ENCODE measurements at places on chromosomes 6 and 20.

DNA sequence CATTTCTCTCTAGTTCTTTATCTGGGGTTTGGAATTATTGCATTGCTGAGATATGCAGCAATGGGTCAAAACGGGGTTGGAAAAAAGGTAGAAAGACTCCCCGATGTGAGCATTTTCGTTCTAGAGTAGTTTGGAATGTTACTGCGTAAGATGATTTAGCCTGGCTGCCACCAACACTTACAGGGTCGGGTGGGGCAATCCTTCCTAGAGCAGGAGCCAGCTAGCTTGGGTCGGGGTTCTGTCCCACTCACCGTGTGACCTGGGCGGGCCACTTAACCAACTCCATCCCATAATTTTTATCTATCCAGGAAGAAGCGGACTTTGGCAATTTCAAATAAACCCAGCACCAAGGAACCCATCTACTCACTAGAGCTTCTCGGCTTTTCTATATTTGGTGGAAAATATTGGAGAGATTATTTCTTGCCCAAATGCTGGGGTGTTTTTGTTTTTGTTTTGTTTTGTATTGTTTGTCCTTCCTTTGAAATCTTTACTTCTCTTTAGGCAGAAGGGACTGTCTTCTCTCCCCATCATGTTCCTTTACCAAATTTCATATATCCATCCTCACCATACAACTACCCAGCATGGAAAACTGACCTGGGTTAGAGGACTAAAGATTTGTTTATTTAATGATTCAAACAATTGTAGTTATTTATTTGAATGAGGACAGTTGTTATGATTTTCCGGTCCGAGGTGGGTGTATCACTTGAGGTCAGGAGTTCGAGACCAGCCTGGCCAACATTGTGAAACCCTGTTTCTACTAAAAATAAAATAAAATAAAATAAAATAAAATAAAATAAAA, 72.4 kb downstream of the GPX5 start:
- DNase-seq: no peak

DNA sequence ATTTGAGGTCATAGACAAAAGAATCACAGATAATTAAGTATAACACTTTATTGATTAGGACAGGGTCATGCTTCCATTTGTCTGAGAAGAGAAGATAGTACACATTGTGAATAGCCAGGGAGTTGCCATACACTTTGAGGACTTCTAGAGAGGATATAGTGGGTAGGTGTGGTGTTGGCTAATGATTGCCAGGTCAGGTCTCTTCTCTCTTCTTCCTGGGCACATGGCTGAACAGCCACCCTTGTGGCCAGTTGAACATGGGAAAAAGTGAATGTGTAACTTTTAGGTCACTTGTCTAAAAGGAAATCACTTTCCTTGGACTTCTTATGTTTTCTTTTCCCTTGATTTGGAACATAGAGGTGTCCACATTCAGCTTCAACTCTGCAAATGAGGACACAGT, 772.1 kb upstream of the MAP3K7 start:
- DNase-seq: no peak

GRCh38 chr6:84707171-84707570, 57.2 kb downstream of the TBX18 start:
- no peak for DNase-seq

DNA sequence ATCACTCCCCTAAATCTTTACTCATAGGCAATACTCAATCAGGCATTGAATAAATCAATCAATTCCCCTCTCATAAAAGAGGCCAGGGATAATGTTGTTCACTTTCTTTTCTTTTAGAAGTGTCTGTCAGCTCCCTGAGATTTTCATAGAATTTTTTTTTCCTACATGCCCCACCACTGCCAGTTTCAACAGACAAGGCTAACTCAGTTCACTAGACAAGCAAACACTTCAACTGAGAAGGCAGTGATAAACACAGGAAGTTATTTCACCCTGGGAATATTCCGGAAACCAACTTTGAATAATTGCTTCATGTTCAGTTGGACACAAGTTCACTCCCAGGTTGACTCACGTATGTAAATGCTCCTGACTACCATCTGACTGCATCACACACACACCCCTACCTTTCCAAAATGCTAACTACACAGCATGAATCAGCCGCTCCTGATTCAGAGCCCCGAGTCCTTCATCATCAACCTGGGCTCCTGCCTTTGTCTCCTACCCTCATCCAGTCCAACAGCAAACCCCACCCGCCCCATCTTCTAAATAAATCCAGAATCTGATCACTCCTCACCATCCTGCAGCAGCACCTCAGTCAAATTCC, 143.9 kb downstream of the BCAS1 start:
- DNase-seq: no peak

- DNase-seq: peak; percentile 64
These were observed 334.1 kb upstream of the CITED2 start for GRCh38 chr6:139708337-139709199.

GRCh38 chr20:53138454-53139262, 166.5 kb downstream of the TSHZ2 start:
- no peak for DNase-seq

- peak; percentile 6 for DNase-seq
These were observed 337.1 kb upstream of the MAN1A1 start for GRCh38 chr6:119686644-119687043.

DNA sequence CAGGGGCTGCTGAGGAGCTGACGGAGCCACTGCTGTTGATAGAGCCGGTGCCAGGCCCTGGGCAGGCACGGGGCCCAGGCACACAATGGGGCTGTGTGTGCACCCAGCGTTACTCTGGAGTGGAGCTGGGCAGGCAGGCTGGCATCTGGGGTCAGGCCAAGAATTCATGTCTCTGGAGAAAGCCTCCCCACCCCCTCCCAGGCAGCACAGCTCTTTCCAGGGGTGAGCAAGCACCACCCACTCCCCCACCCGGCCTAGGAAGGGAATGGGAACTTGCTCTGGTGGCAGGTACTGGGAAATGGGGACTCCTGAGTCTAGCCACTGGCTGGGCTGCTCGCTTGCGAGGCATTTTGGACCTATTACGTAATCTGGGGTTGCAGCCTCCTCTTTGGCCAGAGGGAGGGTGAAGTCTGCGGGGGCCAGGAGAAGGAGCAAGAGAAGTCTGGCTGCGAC, 22.7 kb downstream of the TFEB start:
- no peak for DNase-seq

DNA sequence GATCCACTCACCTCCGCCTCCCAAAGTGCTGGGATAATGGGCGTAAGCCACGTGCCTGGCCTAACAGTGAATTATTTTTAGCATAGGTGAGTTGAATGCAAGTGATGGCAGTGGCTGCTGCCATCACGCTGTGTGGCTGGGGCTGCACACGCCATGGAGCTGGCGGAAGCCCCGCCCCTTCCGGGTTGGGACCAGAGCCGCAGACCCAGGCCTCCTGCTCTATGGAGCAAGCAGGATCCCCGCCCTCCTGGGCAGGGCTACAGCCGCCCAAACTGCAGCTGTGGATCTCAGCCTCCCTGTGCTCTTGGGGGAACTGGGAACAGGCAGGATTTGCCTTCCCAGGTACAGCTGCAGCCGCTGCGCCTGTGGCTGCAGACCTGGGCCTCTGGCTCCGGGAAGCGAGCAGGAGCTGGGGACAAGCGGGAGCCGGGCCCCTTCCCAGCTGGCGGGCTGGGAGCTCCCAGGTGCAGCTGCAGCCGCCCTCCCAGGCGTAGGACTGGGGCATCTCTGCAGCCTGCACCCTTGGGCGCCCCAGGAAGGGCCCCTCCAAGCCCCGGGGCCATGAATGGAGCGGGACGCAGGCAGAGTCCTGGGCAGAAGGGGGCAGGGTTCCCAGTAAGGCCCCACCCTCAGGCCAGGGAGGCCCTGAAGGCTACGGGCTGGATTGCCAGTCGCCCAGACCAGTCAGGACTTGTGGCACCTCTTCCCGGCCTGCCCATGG, 30.9 kb upstream of the SLA2 start:
- peak; percentile 33 for DNase-seq

DNA sequence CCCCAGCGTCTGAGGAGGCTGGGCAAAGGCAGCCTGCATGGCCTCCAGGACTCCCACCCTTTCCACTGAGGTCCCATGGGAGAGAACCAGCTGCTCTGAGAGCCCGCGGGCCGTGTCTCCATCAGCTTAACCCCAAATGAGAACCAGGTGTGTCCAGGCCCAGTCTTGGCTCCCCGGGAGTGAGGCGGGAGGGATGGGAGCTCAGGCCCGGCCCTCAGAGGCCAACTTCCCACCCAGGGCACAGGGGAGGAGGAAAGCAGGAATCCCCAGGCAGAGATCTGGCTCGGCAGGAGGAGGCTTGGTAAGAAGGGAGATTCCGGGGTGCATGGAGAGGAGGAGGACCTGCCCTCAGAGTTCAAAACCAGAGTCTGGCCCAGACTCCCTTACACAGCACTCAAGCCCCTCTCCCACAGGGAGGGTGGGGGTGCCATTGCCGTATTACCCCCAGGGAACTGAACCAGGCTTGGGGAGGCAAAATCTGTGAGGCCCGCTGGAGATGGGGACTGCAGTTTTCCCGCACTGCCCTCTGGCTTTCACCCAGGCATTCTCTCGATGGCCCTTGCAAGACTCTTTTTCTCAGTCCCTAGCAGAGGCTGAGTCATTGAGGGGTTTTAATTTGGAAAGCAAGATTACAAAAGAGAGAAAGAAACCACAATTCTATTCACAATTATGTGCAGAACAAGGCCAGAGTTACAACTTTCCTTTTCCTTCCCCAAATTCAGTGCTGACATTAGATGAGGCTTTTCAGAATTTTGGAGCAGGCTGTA, 17.1 kb downstream of the FOXF2 start:
- DNase-seq: no peak

- DNase-seq: peak; percentile 96
These were observed 810 bp upstream of the PRIM2 start for GRCh38 chr6:57316581-57317059.

- no peak for DNase-seq
These were observed 23.1 kb downstream of the OTOR start for GRCh38 chr20:16771213-16771612.

- DNase-seq: peak; percentile 71
These were observed 632 bp downstream of the CGAS start for GRCh38 chr6:73451223-73452106.

- DNase-seq: peak; percentile 48
These were observed 1.2 kb upstream of the TFB1M start for GRCh38 chr6:155315516-155315871.

- DNase-seq: no peak
These were observed 24.9 kb downstream of the DPPA5 start for GRCh38 chr6:73329201-73329600.

DNA sequence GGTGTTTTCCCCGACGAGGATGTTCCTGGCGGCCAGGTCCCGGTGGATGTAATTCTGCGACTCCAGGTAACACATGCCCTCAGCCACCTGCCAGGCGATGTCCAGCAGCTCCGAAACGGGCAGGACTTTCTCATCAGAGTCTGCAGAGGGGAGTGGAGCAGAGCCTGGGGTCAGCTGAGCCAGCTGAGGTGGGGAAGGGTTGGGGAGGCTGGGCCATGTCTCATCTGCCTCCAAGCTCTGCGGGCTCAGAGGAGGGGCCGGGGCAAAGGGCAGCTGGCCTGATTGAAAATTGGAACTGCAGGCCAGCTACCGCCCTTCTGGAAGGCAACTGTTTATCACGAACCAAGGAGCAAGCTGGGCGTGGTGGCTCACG, 6.4 kb downstream of the PTK6 start:
- DNase-seq: no peak

DNA sequence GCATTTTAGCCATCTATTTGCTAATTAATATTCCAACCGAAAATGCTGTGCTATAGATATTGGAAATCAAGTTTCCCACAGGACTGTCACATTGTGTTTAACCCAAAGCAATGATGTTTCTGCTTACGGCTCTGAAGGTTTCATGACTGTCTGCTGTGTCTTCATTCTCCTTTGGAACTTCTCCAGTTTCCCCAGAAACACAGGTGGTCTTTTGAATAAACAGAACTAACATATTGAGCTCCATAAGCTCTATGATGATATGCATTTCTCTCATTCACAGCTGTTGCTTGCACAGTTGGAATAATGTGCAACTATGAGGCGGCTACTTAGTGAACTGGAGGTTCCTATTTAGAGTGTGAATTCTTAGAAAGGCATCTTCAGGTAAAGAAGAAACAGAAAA, 266.0 kb upstream of the ID4 start:
- DNase-seq: no peak

DNA sequence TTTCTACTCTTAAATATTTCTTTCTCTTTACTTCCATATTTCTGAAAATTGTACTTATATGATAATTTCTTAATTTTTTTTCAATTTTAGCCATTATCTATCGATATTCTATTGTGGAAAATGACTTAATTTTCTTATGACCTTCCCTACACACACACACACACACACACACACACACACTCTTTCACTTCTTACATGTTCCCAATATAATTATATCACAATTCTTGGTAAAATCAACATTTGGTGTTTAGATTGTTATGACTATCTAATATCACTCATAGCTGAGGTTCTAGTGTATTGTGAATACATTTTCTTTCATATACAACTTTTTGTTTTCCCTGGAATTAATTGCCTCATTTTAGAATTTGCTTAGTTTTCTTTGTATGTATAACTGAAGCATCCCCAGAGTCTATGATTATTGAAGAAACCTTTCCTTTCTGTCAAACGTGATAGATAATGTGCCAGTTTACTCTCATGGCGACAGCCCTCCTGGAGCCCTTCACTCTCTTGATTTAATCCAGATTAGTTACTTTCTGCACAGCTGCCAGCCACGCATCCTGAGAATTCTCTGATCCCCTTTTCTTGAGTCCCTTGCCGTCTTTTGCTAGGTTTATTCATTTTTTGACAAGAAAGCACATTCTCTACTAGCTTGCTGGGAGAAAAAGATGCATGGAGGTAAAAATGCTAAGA, 63.4 kb downstream of the RNF182 start:
- no peak for DNase-seq

DNA sequence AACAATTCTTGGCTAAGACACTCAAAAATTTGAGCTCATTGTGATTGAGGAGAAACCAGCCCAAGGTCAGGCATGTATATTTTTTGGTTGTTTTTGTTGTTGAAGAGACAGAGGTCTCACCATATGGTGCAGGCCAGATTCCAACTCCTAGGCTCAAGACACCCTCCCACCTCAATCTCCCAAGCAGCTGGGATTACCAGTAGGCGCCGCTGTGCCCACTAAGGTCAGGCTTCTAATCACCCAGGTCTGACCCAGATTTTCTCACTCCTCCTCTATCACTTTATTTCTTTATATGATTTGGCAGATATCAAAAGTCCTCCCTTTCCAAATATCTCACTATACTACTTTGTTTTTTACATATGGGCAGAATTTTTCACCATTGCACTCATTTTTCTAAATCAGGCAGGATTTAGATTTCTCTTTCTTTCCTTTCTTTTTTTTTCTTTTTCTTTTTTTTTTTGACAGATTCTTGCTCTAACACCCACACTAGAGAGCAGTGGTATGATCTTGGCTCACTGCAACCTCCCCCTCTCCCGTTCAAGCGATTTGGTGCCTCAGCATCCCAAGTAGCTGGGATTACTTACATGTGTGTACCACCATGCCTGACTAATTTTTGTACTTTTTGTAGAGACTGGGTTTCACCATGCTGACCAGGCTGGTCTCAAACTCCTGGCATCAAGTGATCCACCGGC, 1.7 kb upstream of the C6orf141 start:
- DNase-seq: no peak

- DNase-seq: no peak
These were observed 22.8 kb upstream of the LRRC1 start for GRCh38 chr6:53771785-53772624.

DNA sequence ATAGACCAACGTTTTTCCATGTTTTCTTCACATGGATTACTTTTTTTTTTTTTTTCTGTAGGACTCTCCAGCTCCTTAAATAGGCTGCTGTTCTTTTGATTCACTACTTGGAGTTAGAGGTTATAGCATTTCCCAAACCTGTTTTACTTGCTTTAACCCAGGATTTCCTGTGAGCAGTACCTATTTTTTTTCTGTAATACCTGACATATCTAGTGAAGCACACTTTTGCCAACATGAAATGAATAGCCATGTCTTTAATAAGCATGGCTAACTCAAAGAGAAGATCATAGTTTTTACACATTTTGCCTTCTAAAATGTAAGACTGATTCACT, 137.0 kb downstream of the FOXA2 start:
- DNase-seq: no peak
